ENCODE measurements at places on chromosomes 6 and 20. TPM values are rescaled to one million over a fixed set of nuclear protein-coding genes. Genes with fewer than 3 reads are reported as not detected.

- no peak for DNase-seq
Observed at GRCh38 chr6:168189200-168190013, 110.4 kb upstream of the FRMD1 start.

Gene APMAP
- polyA plus RNA-seq, result 84.0 TPM

Gene CD83
- polyA plus RNA-seq, result 15.3 TPM

DNA sequence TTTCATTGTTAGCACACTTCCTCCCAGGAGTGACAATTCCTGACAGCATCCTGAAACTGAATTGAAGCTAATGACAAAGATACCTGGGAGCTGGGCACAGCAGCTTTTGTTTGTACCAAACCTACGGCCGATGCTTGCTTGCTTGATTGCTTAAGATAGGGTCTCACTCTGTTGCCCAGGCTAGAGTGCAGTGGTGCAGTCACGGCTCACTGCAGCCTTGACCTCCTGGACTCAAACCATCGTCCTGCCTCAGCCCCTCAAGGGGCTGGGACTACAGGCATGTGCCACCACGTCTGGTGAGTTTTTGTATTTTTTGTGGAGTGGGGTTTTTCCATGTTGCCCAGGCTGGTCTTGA lies 84.7 kb upstream of the SCP2D1 start:
- no peak for DNase-seq

- no peak for DNase-seq
Observed at GRCh38 chr6:159726255-159726917, 920 bp upstream of the WTAP start.

DNA sequence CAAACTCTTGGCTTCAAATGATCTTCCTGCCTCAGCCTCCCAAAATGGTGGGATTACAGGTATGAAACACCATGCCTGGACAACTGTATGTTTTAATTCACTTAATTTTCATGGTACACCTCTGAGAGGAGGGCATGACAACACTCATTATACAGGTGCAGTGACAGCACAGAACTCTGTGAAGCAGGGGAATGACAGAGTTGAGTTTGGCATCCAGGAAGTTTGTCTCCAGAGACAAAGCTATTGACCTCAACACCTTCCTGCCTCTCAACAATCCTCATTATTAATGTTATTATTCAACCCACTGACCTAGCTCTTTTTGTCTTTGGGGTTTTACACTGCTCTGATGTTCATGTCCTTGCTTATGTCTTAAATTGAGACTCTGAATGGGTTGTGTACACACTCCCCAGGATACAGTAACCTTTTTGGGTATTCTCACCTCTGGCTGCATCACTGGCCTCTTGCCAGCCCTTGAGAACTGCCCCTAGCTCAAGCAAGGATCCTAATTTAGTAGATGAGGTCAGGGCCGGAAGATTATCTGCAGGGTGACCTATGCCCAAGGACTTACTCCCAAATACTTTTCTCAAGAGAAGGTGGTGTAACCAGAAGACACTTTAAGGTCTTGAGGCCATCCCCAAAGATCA lies 13.0 kb upstream of the IER3 start:
- DNase-seq, result no peak

Gene KIF13A
- polyA plus RNA-seq, result 36.4 TPM

DNA sequence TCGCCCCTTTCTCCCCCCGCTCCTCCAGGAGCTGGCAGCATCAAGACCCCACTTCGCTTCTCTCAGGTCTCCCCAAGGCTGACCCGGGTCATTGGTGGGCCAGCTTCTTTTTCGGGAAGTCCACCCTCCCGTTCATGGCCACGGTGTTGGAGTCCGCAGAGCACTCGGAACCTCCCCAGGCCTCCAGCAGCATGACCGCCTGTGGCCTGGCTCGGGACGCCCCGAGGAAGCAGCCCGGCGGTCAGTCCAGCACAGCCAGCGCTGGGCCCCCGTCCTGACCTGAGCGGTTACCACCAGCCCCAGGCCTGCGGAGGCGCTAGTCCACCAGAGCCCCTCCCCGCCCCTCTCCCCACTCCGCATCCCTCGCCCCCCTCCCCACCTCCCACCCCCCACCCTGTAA lies 1.0 kb downstream of the PPDPF start:
- no peak for DNase-seq

Gene FOXA2
- polyA plus RNA-seq, result 37.1 TPM

GRCh38 chr6:5472571-5472970 lies 211.3 kb downstream of the FARS2 start:
- DNase-seq, result no peak

Gene RPS18
- polyA plus RNA-seq, result 3,821 TPM

- no peak for DNase-seq
Observed at GRCh38 chr6:24759718-24760117, 15.0 kb upstream of the GMNN start.

GRCh38 chr6:46808806-46809205 lies 15.6 kb downstream of the MEP1A start:
- no peak for DNase-seq

All from right lung (tissue), 10 donors.